ENCODE measurements at places on chromosomes 4 and X.

- no peak for DNase-seq
These were observed 123.6 kb upstream of the RBPJ start for GRCh38 chr4:26197018-26197779.

DNA sequence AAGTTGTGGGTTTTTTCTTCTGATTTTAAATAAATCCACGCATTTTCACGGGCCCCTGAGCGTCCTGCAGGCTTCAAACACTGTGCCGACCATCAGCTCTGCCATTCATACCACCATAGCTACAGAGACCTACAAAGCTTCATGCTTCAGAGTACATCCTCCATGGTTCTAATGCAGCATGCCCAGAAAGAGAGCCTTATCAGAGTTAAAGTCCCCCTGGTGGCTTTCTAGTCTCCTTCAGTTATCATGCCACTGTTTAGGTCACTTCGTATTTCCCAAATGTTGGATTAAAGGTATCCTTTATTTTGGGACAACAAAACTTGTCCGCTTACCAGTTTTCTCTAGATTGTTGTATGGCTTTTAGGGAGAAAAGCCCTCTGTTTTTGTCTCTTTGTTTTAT lies 66.7 kb upstream of the VCX2 start:
- DNase-seq: no peak

DNA sequence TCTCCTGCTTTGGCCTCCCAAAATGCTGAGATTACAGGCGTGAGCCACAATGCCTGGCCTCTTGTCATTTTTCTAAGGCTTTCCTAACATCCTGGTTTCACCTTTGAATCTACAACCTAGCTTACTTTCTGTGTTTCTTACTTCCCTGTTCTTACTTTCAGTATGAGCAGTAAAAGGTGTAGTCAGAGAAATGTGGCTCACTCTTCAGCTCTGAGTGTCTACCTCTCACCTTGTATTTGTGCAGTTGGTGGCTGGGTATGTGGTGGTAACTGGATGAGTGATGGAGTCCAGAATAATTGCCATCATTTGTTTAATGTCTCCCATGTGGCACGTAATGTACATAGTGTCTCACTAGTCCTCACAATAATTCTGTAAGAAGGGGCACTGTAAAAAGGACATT lies 19.1 kb upstream of the CXCL11 start:
- no peak for DNase-seq

DNA sequence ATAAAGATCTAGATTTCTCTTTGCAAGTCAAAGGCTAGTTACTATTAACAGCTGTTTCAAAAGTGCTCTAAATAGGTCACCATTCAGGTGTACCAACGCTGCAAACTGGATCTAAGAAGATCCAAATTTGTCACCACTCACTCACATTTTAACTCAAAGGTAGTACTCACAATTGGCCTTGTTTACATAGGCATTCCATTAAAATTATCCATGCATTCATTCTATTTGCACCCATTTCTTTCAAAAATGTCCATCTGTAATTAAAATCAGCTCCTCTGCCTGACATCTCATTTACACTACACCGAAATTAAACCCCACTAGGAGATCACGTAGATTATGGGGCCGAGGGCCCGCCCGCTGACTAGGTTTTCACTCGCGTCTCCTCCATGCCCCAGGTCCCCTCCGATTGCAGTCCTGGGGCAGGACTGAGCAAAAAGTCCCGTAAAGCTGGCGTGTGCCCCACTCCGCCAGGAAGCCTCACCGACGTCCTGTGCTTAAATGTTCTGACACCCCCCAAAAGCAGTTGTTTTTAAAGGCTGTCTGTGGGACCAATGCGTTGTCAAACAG lies 1.3 kb upstream of the ING2 start:
- no peak for DNase-seq

DNA sequence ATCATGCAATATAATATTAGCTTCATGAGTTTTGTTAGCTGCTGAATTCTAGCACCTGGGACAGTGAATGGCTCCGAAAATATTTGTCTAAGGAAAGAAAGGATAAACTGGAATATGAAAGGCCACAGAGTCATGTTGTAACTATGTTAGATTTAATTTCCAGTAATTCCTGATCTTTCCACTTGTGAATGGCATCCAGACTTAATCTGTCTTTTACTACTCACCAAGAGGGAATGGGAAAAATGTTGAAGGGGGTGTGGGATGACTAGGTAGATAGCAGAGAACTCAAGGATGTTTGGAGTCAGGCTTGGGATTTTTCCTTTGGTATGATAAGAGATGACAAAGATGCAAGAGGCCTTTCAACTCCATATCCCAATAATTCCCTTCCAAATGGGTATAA lies 9.4 kb downstream of the ADH6 start:
- no peak for DNase-seq

GRCh38 chr4:67131224-67131623 lies 414.1 kb downstream of the CENPC start:
- DNase-seq: no peak

All from endodermal cell (in vitro differentiated cells).